ENCODE measurements at places on chromosomes 7 and 10.

DNA sequence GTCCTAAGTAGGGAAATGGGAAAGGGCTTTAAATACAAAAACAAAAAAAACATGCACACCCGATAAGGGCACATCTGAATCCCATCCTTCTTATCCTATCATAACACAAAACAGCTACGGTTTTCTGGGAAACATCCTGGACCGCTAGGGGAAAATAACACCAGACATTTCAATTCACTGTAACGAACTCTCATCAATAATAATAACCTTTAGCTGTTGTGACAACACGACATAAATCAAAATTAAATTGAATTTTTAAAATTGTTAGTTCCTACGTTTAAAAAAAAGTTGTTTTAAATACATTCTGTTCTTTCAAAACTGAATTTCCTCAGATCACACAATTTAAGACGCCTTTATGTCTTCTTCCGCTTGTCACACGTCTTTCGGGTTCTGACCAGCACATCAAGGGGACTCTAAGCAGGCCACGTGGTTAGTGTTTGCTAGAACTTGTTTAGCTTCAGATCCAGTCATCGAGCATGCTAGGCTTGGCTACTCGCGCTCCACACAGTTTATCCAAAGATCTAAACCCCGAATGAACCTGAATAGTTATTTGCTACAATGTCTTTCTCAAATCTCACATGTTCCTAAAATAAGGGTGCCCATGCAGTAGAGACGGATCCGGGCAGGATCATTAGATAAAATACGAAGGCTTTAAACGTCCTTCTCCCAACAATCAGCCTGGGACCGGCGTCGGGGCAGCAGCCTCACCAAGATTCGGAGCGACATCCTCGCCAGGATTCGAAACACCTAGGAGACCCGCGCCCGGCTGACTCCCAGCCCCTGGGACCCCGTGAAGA is 839 bp downstream of the IKZF5 start:
- DNase-seq = peak; percentile 50

DNA sequence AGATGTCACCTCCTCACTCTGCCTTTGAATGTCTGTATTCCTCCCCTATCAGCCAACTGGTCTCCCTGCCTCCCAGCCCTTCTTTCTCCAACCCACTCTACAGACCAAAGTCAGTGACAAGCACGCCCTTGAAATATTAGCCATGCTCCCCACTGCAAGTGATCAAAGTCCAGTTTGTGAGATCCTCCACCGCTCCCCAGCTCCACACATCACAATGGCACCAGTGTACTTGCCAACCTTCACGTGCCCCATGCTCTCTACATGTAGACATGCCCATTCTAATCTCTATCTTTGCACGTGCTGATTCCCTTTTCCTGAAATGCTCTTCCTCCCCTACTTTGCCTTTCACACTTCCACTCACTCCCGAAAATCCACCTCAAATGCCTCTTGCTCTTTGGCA is 150.9 kb downstream of the GRID1 start:
- DNase-seq = no peak

GRCh38 chr7:2950578-2950977 is 93.1 kb downstream of the CARD11 start:
- DNase-seq = no peak

DNA sequence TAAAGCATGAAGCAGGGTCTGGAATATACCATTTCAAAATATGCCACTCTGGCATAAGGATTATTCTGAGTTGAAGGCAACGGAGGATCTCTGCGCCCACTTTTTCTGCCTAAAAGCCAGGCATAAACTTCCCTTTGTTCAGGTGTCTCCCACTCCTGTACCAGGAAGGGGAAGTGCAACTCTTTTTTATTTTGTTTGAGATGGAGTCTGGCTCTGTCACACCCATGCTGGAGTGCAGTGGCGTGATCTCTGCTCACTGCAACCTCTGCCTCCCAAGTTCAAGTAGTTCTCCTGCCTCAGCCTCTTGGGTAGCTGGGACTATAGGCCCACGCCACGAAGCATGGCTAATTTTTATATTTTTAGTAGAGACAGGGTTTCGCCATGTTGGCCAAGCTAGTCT is 18.2 kb downstream of the SVIL start:
- no peak for DNase-seq

DNA sequence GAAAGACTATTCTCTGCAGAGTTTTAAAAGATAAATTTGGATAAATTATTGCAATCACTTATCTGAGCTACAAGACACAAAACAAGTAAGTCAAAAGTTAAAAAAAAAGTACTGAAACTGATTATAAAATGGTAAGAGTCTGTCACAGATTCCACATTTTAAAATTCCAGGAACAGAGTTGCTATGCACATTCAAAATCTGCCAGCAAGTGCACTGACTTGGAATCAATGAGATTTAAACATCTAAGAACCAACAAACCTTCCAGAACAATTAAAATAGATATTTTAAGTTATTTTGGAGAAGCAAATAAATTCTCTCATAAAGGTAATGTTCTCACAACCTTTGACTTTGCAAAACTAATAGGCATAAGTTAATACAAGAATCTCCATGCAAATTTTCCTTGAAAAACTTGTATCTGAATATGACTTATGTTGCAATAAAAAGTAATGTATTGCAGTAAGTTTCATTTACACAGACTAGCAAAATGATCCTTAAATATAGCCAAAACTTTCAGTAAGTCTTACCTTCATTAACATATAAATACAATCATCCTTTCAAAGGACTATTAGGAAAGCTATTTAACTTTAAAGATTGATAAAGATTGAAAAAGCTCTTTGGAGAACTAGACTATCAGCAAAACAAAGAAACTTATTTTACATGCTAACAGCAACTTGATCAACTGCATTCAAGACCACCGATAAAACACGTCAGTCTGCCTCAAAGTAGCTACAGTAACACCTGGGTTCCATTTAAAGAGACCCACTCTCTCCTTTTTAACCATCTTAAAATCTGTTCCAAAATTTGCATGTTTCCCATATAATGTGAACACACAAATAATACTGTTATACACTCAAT is 4.4 kb downstream of the ETV1 start:
- no peak for DNase-seq

DNA sequence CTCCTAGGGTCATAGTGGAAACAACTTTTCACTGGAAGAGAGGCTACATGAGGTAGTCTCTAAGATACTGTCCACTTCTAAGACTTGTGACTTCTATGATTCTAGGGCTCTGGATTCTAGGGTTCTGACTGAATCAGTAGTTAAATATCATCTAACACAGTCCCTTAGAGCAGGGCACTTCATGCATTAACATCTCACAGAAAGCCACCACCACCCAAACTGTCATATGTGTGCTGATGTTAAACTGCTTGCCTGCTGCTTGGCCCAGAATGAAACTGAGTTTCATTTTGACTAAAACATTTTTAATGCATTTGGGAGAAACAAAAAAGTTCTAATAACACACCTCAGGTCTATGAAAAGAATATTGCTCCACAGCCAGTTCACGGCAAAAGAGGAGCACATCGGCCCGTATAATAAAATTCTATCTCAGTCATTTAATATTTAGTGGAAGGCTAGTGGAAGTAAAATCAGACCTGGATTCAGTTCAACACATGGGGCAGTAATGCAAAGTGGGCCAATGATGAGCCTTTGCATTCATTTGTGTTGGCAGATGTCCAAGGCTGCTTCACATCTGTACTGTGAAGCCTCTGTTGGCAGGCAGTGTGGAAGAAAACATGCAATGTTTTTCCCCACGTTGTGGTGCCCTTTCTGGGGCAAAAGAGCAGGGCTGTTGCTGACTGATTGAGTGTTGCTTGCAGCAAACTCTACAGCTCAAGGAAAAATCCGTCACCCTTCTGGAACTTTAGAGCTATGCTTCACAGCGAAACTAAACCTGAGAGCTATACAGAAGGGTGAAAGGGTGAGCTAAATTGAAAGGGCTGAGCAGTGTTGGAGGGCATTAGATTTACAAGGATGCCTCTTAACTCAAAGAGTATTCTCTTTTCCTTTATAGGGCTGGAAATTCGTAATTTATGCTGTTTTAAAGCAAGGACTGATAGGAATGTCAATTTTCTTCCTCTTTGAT is 33.5 kb upstream of the AUTS2 start:
- DNase-seq = no peak

DNA sequence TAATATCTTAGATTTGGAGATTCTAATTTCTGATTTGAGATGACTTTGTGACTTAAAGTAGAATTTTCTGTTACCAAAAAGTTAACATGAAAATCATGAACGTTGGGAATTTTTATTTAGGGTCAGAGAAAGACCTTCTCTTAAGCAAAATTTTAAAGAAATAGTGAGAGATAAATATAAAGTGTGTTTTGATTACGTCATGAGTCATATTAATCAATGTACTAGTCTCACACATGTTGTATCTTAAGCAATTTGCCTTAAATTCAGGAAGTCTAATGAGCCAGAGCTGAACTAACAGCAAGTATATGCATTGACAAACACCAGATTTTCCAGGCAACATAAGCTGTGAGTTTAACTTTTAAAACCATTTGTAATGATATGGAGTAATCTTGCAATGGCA is 765.5 kb upstream of the SORCS1 start:
- DNase-seq = no peak

GRCh38 chr7:14988941-14989340 is 86.4 kb upstream of the DGKB start:
- no peak for DNase-seq

GRCh38 chr7:83486957-83487356 is 162.0 kb downstream of the SEMA3E start:
- DNase-seq = no peak

DNA sequence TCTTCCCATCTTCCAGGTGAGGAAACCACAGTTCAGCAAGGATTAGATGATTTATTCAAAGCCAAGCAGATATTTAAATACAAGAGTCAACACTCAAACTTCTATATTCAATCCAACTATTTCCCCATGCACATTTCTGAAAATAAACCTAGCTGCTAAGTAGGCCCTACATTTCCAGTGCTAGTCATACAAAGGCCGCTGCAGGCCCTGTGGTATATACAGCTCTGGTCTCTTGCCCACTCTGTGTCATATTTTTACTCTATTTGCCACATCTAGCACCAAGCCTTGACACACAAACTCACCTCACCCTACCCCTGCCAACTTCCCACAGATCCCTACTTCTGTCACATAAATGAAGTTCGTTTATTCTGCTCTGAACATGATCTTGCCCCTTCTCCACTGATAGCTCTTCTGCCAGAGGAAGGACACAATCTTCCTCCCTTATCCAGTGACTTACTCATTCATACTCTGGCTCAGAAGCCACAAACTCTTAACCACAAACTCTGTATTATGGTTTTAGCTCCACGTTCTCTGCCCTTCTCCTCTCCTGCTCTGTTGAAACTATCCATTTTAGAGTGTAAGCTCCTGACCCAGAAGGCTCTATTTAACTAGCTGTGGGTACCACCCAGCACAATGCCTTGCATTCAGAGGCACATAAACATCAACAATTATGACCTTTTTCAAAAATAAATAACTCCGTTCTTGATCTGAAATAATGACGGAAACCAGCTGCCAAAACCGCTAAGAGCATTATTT is 180.7 kb downstream of the CPEB3 start:
- DNase-seq = no peak

GRCh38 chr10:93074147-93074596 is 479 bp downstream of the CYP26A1 start:
- DNase-seq = no peak

DNA sequence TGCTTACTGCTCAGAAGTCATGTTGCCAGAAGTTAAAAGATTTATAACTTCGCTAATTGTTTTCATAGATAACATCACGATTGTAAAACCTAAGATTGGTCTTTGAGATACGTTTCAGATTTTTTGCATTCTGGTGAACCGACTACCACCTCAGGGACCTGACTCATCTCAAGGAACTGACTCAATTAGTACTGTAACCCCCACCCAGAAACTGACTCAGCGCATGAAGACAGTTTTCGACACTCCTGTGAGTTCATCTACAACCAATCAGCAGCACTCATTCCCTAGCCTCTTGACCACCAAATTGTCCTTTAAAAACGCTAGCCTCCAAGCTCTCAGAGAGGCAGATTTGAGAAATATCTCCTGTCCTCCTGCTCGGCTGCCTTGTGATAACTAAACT is 72.3 kb downstream of the ELMO1 start:
- peak; percentile 71 for DNase-seq

- no peak for DNase-seq
Measured at GRCh38 chr10:97711640-97712572, 1.6 kb upstream of the MARVELD1 start.

DNA sequence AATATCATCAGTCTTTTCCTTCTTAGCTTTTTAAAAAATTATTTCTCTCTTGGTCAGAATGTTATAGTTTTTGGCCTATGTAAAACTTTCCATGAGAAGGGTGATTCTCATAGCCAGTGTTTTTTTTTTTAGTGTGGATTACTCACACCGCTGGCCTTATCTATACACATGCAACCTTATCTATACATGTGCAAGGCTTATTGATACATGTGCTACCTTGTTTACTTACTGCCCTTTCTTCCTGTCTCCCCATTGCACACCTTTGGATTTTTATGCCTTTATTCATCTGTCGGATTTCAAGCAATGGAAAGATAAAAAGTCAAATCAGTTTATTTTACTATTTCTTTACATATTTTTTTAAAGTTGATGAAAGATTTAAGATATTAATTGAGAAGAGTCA is 660.0 kb upstream of the FZD8 start:
- DNase-seq = no peak

DNA sequence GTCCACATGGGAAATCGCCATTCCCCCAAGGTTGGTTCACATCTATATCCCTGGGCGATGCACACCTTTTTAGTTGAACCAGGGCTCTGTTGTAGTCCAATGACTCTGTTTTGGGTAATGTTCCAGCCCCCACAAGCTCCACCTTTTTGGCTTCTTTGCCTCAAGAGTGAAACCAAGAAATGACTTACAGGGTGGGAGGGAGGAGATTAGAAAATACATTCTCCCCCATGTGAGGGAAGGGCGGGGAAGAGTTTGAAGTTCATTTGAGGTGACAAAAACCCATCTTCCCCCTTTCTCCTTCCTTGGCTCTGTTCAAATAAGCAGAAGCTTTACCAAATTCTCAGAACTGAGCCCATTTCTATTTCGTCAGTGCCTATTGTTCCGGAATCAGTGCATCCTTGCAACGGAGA is 82.8 kb downstream of the GATA3 start:
- peak; percentile 50 for DNase-seq

DNA sequence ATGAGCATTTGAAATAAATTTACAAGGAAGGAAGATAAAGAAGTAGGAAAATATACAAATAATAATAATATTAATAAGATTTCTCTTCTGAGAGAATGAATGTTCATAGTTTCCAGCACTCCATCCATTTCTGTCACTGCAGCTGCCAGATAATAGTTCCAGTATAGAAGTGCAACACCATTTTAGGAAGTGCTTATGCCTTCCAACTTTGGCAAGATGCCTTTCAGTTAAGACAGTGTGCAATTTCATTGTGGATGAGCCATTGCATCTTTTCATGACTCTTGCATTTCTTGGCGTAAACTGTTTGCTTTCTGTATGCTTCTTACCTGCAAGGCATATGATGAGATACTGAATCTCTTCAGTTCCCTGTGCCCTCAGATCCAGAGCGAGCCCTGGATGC is 185.0 kb downstream of the PDE1C start:
- DNase-seq = no peak

- no peak for DNase-seq
Measured at GRCh38 chr10:132482090-132482800, 55.3 kb upstream of the INPP5A start.

GRCh38 chr10:105691811-105692210 is 1050.7 kb downstream of the SORCS3 start:
- no peak for DNase-seq

All from stimulated activated CD4-positive, alpha-beta T cell treated with anti-CD3 and anti-CD28 coated beads, Interleukin-1b, Interleukin-23, amount 100 ng/mL, for 48 hours (primary cell).